ENCODE measurements at places on chromosomes 1 and 21.

DNA sequence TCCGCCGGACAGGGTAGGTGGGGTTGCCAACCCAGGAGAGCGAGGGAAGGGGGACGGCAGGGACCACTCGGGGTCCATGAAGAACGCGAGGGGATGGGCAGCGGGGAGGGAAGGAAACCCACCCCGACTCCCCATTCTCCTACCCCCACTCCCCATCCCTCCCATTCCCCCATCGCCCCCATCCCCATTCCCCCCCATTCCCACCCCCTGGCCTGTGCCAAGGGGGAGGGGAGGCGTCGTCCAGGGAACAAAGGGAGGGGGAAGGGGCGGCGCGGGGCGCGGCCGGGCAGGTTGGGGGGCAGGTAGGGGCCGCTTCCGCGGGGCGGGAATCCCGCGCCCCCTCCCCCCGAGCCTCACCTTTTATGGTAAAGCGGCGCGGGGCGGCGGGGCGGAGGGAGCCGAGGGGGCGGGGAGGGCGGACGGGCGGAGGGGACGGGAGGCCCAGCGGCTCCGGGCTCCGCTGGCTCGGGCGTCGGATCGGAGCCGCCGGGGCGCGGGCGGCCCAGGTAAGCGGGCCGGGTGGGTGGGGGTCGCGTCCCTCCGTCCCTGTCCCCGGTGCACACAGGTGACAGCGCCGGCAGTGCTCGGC is at the start of gene FBLIM1:
Gene FBLIM1 (plus strand): TSS at position 453 of the 589 bp plus-strand sequence. CDS start 6,189 bp downstream, outside the sequence.
- DNase-seq, result no peak

DNA sequence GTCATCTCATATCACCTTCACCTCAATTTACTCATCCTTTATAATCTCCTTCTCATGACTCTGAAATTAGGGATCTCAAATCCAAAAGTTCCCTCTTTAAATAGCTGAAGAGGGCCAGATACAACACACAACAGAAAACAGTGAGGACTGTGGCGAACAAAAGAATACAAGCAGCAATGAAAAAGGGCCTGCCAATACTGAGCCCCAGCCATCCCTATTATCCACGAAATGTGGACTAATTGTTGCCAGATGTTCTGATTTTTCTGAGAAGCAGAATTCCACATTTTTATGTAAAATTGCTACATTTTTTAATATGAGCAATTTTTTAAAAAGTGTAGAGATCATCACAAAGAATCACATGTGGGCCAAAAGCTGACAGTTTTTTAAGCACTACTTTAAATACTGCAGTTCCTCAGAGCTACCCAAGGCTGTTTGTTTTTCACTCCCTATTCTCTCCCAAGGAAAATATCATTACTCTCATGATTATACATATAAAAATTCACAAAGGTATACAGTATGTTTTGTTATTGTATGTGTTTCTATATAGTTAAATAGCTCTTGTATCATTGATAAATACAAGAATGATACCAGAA is 90.0 kb downstream of the ASH1L start:
- DNase-seq, result no peak

DNA sequence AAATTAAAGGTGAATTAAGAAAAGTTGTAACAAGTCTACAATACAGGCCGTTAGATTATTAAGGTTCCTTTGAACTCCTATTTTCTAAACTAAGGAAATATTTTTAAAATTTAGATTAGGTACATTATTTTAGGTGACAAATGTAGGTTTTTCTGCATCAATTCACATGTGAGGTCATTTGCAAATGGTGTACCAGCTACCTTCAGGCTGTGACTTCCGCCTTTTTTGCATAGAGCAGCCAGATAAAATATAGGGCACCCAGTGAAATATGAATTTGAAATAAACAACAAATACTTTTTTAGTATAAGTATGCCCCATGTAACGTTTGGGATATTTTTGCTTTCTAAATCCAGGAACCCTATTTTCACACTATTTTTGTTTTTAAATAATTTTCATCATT is 544.0 kb downstream of the LMO4 start:
- DNase-seq, result no peak

- DNase-seq, result no peak
These were observed 144.3 kb downstream of the CD247 start for GRCh38 chr1:167373986-167374385.

- DNase-seq, result no peak
These were observed 81.2 kb upstream of the F3 start for GRCh38 chr1:94622757-94623156.

All from T-helper 9 cell (primary cell).